Activated CD8-positive, alpha-beta memory T cell treated with anti-CD3 and anti-CD28 coated beads, Interleukin-2, amount 50 U/mL, for 48 hours (primary cell): ENCODE measurements at places on chromosomes 6 and 20.
A peak's percentile ranks its signal among the peaks of the same experiment; 100 is the strongest.

DNA sequence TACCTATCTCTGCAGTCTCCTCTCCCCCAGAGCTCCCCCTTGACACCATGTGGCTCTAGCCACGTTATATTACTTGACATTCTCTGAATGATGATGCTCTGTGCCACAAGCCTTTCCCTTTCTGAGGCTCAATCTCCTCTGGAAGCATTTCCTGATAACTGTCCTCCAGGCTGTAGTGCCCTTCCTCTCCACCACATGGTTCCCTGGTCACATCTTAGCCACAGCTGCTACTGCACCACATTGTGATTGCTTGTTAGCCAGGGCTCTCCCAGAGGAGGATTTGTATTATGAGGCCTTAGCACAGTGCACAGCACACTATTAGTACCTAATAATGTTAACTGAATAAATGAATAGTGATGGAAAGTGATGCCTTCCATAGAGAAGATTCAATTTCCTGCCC is 63.9 kb upstream of the RCAN2 start:
- DNase-seq, result no peak

DNA sequence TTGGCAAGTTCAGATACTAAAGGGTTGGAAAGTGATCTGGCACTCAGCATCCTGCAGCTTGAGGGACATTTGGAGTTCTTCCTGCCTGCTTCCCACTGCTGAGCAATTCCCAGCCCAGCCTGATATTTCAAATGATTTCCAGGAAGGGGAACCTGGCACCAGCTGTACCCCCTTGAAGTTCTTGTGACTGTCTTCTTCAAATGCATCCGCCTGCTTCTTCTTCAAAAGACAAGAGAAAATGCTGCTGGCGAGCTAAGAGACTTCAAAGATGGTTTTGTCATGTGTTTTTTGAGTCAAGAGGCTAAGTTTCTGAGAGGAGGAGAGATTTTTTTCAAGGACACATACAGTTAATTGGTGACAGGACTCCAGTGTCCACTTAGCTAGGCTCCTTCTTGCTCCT is 42.6 kb upstream of the B4GALT5 start:
- no peak for DNase-seq

- DNase-seq, result no peak
Observed at GRCh38 chr6:103002282-103002681, 1608.8 kb downstream of the GRIK2 start.

DNA sequence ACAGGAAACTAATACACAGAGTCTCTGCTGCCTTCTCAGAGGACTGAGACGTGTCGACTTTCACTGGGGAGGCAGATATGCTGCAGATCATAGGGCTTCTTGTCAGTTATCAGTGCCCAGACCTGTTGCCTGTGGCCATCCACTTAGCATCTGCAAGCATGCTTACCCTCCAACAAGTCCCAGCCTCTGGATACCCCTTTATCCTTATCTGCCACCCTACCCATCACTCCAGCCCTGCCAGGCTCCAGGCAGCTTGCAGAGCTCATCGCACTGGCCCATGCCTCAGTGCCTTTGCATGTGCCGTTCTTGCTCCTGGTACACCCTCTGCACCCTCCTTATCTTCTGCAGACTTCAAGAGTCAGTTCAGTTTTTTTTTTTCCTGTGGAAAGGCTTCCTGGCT is 119.2 kb downstream of the TOX2 start:
- peak; percentile 45 for DNase-seq

GRCh38 chr6:108727966-108728730 is 120.1 kb upstream of the ARMC2 start:
- no peak for DNase-seq

- no peak for DNase-seq
Observed at GRCh38 chr6:113304116-113304515, 553.0 kb upstream of the MARCKS start.

- DNase-seq, result no peak
Observed at GRCh38 chr6:90328004-90328403, 31.4 kb upstream of the BACH2 start.

GRCh38 chr6:168145747-168146596 is 67.0 kb upstream of the FRMD1 start:
- DNase-seq, result peak; percentile 20

- DNase-seq, result no peak
Observed at GRCh38 chr6:49416195-49416594, 46.9 kb downstream of the MMUT start.

- no peak for DNase-seq
Observed at GRCh38 chr6:90446164-90446563, 140.7 kb downstream of the MAP3K7 start.

DNA sequence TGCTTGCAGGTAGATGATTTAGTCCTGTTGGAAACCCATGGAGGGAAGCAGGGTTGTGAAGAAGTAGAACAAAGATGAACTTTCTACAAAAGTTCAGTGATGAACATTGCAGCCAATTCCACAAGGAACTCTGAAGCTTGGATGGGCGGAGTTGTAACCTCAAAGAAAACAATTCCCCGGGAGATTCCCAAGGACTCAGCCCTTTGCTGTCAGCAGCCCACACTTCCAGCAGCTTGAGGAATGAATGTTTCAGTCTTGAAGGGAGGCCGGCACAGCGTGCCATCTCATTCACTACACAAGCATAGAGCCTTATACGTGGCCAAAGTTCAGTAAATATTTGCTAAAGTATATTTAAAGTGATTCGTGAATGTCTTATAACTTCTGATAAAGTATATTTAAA is 269.4 kb downstream of the NKAIN2 start:
- no peak for DNase-seq
